ENCODE measurements at places on chromosomes 16 and 17.
A peak's percentile ranks its signal among the peaks of the same experiment; 100 is the strongest.

DNA sequence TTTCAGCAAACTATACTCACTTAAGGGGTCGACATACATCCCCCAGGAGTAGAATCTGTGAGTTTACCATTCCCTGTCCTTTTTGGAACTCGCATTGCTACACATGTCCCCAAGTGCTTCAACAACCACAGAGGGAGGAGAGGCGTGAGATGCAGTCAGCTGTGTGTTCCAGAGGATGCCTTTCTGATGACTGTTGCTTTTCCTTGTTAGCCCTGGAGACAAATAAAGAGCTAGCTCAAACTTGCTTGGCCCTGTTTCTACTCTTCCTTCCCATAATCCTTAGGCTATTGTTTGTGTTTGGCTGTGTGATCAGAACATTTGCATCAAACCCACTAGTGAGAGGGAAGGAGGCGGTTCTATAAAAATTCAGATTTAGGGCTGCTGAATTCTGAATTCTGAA lies 264.0 kb downstream of the ENGASE start:
- DNase-seq = no peak

DNA sequence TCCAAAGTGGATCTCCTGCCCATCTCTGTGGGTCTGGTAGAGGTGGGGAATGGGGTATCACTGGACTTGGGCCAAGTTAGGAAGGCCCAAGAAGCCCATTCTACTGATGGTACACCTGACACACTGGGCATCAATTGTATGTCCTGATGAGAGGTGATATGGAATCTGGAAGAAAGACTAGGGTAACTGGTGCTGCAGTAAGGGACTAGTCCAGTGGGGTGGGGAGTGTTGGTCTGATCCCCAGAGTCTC lies 5.9 kb upstream of the NFATC3 start:
- no peak for DNase-seq

- no peak for DNase-seq
Measured at GRCh38 chr17:31491376-31492131, 100.1 kb downstream of the RAB11FIP4 start.

- no peak for DNase-seq
Measured at GRCh38 chr16:31700200-31700529, 172.5 kb downstream of the AHSP start.

GRCh38 chr16:3625911-3626732 lies 14.7 kb upstream of the SLX4 start:
- peak; percentile 58 for DNase-seq

DNA sequence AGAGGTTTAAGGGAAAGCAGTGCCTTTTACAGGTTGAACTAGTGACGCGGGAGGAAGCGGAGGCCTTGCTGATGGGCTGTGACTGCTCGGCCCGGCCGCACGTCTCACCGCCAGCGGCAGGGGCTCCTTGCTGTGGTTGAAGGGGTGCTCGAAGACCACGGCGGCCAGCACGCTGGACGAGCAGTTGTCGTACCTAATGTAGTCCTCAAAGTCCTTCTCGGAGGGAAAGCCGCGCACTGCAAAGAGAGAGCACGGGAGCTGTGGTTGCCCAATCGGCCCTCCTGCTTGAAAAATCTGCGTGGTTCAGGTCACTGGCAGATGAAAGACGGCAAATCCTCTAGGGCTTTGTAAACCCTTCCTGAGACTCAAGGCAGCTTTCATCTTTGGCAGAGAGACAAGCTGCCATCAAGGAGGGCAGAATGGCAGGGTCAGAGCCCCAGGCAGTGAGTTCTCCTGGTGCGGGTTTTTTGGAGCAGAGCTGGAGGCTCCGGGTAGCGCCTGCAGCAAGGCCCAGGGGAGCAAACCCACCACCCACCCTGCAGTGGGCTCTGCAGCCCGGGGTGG lies 16.1 kb downstream of the ABCA3 start:
- DNase-seq = no peak

DNA sequence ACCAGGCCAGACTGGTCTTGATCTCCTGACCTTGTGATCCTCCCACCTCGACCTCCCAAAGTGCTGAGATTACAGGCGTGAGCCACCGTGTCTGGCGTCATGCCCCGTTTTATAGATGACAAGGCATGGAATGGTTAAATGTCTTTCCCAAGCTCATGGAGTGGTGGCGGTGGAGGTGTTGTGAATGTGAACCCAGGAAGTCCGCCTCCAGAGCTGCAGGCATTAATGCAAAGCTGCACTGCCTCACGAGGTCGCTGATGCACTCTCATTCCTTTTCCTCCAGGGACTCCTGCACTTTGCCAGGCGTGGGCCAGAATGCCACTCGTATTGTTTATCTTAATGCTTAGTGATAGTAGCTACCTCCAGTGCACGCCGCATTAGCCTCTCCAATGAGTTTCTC lies 149.6 kb downstream of the WWOX start:
- no peak for DNase-seq

DNA sequence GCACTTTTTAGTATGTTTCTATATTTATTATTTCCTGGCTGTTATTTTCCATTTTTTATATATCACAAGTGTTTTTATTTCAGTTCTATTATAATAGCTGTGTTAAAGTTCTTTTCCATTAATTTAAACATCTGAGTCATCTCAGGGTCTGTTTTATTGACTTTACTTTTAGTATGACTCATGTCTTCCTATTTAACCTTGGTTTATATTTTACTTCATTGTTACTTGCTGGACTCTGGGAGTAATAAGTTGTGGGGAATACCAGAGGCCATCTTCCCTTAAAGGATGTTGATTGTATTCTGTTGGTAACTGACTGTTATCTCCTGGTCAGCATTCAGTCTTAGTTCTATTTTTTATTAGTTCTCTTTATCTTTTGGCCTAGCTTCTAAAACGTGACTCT lies 1508.2 kb downstream of the CDH11 start:
- DNase-seq = no peak
